AG20443 (cell line): ENCODE measurements at places on chromosomes 2 and 18.
A peak's percentile ranks its signal among the peaks of the same experiment; 100 is the strongest.

DNA sequence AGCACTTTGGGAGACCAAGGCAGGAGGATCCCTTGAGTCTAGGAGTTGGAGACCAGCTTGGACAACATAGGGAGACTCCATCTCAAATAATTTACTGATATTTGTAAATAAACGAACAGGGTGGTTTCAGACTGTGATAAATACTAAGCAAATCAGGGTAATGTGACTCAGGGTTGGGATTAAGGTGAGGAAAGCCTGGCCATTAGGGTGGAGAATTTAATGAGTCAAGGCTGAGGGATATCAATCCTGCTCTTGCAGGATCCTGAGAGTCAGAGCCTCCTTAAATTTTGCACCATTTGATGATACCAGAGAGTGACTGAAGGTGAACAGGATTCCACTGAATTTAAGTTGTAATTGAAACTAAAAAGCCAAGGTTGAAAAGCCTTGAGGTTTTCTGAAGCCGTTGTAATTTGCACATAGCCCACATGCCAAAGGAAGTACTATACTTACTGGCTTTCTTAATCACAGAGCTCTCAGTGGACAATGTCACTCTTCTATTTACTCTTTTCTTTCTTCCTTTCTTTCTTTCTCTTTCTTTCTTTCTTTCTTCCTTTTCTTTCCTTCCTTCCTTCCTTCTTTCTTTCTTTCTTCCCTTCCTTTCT is 28.6 kb upstream of the AP1S3 start:
- DNase-seq = no peak

- DNase-seq = no peak
Observed at GRCh38 chr2:135820003-135820618, 16.9 kb downstream of the LCT start.

- DNase-seq = no peak
Observed at GRCh38 chr18:5891184-5891853, 4.0 kb downstream of the TMEM200C start.

GRCh38 chr2:48397281-48397680 is 132.7 kb upstream of the STON1 start:
- DNase-seq = no peak

- DNase-seq = no peak
Observed at GRCh38 chr18:51039138-51040112, 9.4 kb downstream of the SMAD4 start.

GRCh38 chr2:151845481-151845880 is 17.3 kb upstream of the ARL5A start:
- DNase-seq = no peak

- no peak for DNase-seq
Observed at GRCh38 chr2:71561441-71562267, 108.3 kb downstream of the DYSF start.

GRCh38 chr2:62074233-62074632 is 121.7 kb upstream of the B3GNT2 start:
- DNase-seq = no peak

- no peak for DNase-seq
Observed at GRCh38 chr2:66813976-66814375, 379.1 kb downstream of the MEIS1 start.

- DNase-seq = peak; percentile 80
Observed at GRCh38 chr2:219453671-219454590, 19.3 kb downstream of the SPEG start.

DNA sequence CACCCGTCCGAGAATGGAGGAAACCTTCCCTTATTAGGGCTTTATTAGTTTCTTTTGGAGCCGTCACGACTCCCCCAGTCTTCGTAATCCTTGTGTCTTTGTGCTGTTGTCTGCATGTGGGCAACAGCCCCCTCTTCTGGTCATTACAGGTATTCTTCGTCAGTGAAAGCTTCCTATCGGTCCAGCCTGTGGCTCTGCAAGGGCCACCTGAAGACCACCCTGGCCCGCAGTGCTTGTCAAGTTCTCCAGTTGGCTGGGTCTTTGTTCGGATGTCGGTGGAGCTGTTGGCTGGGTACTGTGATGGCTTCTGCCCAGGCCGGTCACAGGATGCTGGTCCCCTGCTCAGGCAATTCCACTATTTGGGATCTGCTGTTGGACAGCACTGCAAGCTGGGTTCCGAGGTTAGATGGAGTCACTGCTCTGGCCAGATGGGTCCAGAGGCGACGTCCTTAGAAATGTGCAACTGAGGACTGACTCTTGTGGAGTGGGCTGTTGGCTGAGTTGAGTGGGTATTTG is 19.2 kb downstream of the E2F6 start:
- DNase-seq = peak; percentile 82

DNA sequence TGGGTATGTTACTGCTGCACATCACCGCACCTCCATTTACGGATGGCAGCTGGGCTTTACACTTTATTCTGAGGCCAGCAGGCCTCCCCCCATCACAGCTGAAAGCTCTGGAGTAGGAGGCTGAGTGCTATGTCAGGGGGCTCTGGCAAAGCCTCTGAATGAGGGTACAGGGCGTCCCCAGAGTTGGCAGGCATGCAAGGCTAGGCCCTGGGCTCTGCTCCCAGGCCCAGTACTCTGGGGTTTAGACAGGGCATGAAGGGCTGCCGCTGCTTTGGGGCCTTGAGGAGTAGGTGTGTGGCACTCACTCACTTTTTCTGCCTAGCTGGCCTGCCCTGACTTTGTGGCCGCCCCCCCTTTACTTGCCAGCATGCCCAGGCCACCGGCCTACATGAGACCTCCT is 90.8 kb downstream of the WDSUB1 start:
- no peak for DNase-seq

DNA sequence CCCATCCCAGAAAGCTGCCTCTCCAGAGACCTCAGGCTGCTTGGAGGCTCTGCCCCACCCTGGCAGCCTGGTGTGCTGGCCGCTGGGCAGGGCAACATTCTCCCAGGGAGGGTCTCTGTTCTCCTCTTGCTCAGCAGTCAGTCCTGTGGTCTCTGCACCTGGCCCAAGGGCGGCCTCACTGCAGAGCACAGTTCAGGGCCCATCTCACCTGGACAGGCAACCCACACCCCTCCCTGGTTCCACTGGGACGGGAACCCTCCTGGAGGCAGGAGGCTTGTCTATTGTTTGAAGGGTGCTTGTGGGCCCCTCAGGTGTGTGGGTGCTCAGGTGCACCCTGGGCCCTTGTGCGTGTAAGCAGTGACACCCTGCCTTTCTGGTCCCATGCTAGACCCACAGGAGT is 67.2 kb upstream of the OTOS start:
- no peak for DNase-seq

DNA sequence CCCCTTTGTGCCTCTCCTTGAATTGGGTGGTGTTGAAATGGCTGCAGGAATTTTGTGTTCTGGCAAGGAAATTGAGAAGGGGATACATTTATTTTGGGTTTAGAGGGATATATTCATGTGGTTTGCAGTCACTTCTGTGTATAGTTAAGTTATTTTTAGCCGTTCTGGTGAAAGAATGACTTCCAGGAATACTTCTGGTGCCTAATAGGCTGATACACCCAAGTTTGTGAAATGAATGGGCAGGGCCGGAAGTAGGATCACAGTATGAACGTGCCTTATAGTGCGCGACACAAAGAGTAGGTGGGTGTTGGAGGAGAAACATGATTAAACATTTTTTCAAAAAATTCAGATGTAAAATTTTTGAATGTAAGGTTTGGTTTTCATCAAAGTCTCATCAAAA is 168.6 kb upstream of the ATP5MC3 start:
- no peak for DNase-seq

DNA sequence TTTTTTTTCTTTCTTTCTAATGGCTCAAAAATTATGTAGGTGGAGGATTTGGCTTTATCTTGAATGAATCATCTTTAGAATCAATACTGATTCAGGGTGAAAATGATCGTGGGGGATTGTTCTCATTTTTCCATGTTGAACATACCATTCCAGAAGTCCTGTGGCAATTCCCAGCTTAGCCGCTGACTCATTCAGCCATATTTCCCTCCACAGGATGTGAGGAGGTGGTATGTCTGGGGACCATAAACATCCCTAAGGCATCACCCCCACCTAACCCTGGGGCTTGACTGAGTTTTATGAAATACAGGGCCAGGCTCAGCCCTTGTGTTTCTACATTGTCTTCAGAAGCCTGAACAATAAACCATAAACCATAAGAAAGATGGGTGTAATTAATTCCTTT is 92.7 kb upstream of the FN1 start:
- peak; percentile 69 for DNase-seq

DNA sequence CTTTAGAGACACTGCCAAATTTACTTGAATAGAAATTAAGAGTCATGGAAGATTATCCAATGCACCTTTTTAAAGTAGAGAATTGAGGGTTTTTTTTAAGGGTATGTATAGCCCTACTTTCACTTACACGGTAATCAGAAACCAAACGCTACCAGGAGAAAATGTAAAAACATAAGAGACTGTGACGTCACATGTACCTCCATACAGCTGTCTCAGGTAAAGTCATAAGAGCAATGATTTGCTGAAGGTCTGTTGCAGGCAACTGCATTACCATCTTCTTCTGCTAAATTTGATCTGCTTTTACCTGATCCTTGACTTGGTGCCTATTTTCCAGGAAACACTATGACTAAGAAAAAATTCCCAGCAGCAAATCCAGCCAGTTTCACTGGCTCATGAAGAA is 478.5 kb upstream of the DDX18 start:
- no peak for DNase-seq

- DNase-seq = no peak
Observed at GRCh38 chr2:131535526-131535925, 7.8 kb downstream of the CCDC74A start.

DNA sequence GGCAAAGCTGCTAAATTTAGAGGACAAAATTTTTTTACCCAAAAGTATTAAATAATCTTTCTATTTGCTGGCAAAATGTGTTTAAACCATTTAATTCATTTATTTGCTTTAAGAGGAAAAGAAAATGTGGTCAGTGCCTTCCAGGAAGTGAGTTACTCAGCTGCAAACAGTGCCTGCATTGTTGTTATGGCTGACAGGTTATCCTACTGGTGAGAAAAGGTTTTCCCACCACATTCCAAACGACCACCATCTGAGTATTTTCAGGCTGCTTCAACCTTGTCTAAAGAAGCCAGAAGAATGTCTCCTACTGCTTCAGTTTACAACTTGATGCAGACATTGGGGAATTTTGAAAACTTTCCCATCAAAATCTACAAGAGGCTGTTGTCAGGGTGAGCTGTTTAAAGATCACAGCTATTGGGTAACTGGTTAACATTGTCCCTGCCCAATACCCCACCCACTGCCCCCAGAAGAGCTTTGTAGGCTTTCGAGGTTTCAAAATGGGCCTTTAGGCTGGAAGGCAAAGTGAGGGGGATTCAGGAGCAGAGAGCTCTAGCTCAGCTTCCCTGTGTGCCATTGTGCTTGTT is 461.3 kb upstream of the FANCL start:
- DNase-seq = no peak

DNA sequence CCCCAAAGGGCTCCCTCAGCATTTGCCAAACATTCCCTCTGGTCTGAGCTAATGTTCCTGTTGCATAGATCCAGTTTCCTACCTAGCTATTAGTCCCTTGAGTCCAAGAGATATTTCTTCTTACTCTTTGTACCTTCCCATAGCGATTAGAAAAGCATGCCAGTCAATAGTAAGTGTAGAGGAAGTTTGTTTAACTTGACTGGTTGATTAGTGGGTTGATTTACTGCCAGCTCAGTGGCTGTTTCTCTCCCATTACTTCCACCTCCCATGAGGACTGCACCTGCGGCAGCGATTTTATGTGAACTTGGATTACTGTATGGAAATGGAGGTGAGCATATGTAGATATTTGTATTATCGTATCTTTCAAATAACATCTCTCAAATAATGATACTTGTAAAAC is 1748.4 kb upstream of the CELF4 start:
- DNase-seq = no peak

GRCh38 chr2:39947294-39948015 is 168.4 kb upstream of the THUMPD2 start:
- DNase-seq = no peak

GRCh38 chr18:7822435-7823331 is 255.6 kb downstream of the PTPRM start:
- DNase-seq = no peak

DNA sequence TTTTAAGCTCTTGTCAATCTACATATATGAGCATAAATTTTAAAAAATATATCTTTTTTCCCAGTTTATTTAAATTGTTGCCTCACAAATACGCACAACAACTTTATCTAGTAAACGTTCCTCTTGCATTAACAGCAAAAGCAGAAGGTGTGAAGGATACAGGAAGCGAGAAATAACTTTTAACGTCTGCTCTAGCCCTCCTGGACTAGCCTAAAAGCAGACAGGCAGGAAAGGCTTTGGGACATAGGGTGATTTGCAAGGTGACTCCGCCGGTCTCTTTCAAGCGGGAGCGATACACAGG is 434 bp upstream of the DUSP19 start:
- DNase-seq = no peak

- no peak for DNase-seq
Observed at GRCh38 chr2:25566094-25566493, 107.3 kb downstream of the DTNB start.

DNA sequence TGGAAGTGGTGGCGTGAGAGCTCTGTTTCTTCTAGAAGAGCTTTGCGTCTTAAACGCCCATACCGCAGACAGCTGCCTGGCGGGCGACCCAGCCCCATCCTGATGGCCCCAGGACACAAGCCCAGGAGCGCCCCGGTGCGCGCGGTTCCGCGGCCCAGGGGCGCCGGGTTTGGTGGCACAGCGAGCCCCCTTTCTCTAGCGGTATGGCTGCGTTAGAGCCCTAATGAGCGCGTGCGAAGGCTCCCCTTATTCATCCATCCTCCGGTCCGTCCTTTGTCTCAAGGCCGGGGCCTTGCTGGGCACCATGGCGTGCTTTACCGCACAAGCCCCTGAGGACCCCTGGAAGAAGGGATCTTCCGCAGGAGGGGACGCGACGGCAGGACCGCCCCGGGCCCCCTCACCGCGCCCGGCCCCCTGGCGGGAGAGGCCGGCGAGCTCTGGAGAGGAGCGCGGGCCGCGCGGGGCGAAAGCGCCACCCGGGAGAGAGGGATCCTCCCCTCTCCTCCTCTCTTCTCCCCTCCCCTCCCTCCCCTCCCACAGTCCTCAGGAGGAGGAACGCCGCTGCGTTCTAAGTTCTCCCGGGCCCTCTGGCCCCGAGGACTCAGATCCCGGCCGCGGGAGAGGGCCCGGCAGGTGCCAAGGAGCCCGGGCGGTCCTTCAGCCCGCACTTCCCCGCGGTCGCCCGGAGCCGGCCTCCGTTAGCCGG is 626 bp upstream of the SLC1A4 start:
- DNase-seq = peak; percentile 84

- no peak for DNase-seq
Observed at GRCh38 chr2:101195871-101196661, 44.9 kb upstream of the TBC1D8 start.

- peak; percentile 45 for DNase-seq
Observed at GRCh38 chr2:173631127-173631460, 276.4 kb downstream of the CDCA7 start.
